Heart left ventricle (tissue), 16 donors: ENCODE measurements at places on chromosomes 3 and 15. TPM values are rescaled to one million over a fixed set of nuclear protein-coding genes. Genes with fewer than 3 reads are reported as not detected.

ZBED2 gene
- not detected for total RNA-seq

SAMD7 gene
- total RNA-seq = not detected

SCN10A gene
- 0.16 TPM for total RNA-seq

OCA2 gene
- total RNA-seq = 0.07 TPM

CD86 gene
- total RNA-seq = 2.3 TPM

LDHAL6B gene
- not detected for total RNA-seq

SEC61A1 gene
- 52.7 TPM for total RNA-seq

PRICKLE2 gene
- total RNA-seq = 10.0 TPM

C2CD4A gene
- total RNA-seq = not detected

CPB1 gene
- total RNA-seq = 2.1 TPM

CCR5 gene
- 0.13 TPM for total RNA-seq

CMC1 gene
- total RNA-seq = 18.1 TPM

CLDN18 gene
- not detected for total RNA-seq

ATP13A3 gene
- 72.7 TPM for total RNA-seq

PROS1 gene
- total RNA-seq = 45.9 TPM

NDN gene
- 50.6 TPM for total RNA-seq

GOLGA6B gene
- total RNA-seq = not detected

RASGRF1 gene
- not detected for total RNA-seq

LRRC34 gene
- 2.2 TPM for total RNA-seq

CHRNB4 gene
- total RNA-seq = not detected

ECE2 gene
- not detected for total RNA-seq

IL17RD gene
- total RNA-seq = 11.3 TPM

CSK gene
- total RNA-seq = 28.6 TPM

NR1D2 gene
- 16.2 TPM for total RNA-seq

PRKCI gene
- total RNA-seq = 12.3 TPM

EPHB3 gene
- 2.5 TPM for total RNA-seq

FBXL22 gene
- total RNA-seq = 31.3 TPM

SPTSSB gene
- 0.16 TPM for total RNA-seq

LRRC31 gene
- not detected for total RNA-seq

ARRDC4 gene
- total RNA-seq = 25.2 TPM

SLC9C1 gene
- total RNA-seq = 3.3 TPM

RARRES1 gene
- 17.8 TPM for total RNA-seq

SLC22A13 gene
- 0.24 TPM for total RNA-seq

RBP2 gene
- total RNA-seq = not detected

GABRA5 gene
- not detected for total RNA-seq

KIF15 gene
- 0.87 TPM for total RNA-seq

FBXW12 gene
- not detected for total RNA-seq

LSAMP gene
- total RNA-seq = 21.5 TPM

LMLN gene
- 6.3 TPM for total RNA-seq

ACTRT3 gene
- 0.18 TPM for total RNA-seq

ZNF662 gene
- 1.8 TPM for total RNA-seq

SPATA12 gene
- total RNA-seq = not detected

CNTN4 gene
- 6.7 TPM for total RNA-seq

MEIS2 gene
- total RNA-seq = 49.7 TPM

TM4SF18 gene
- total RNA-seq = 8.9 TPM

C3orf52 gene
- total RNA-seq = 7.0 TPM

PPP1R14D gene
- total RNA-seq = not detected

RLBP1 gene
- not detected for total RNA-seq

ARGFX gene
- total RNA-seq = not detected

ZNF860 gene
- total RNA-seq = 0.14 TPM
